K562 (cell line): ENCODE measurements at places on chromosomes 4 and X.

DNA sequence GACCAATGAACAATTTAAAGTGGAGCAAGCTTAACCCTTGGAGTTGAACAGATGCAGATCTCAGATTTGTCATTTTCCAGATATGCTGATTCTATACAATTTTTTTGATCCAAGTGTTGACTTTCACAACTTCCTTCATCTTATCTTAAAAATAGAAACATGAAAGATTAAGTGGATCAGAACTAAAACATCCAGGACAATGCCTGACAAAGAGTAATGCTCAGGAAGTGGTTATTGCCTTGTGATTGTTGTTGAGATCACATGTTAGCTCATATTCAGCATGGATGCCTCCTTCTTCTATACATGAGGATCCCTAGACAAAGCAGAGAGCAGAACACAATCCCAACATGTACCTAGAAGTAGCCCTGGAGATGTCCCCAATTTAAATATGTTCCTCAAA lies 160.9 kb downstream of the PPARGC1A start:
- DNase-seq = no peak

DNA sequence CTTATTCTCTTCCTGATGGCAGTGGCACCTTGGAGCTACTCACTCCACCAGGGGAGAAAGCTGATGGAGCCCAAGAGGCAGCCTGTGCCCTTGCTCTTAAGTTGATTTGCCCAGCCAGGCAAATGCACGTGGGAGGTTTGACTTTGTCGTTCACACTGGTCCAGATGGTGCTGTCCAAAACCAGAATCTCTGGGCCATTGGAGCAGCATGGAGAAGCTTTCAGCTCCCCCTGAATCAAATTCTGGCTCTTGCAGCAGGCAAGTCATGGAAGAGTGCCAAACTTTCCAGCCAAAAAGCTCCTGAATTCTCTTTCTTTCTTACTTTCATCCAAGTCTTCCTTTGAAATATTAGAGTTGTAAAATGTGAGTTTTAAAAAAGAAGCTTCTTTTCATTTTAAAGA lies 970.4 kb downstream of the RPA4 start:
- DNase-seq = no peak

DNA sequence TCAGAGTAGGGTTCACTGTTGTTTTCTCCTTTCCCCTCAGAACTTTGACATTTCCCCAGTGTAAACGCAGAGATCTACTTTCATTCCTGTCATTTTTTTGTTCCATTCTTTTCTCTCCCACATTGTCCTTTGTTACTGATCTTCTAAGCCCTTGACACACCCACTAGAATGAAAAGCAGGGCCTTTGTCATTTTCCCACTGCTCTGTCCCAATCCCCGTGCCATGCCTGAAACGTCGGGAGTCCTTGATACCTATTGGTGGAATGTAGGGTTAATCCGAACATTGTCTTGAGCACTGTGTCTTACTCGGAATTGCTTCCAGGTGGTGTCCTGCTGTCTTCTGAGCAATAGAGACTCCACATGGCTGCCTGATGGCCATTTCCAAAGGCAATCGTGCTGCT lies 887.1 kb upstream of the FRG1 start:
- no peak for DNase-seq

DNA sequence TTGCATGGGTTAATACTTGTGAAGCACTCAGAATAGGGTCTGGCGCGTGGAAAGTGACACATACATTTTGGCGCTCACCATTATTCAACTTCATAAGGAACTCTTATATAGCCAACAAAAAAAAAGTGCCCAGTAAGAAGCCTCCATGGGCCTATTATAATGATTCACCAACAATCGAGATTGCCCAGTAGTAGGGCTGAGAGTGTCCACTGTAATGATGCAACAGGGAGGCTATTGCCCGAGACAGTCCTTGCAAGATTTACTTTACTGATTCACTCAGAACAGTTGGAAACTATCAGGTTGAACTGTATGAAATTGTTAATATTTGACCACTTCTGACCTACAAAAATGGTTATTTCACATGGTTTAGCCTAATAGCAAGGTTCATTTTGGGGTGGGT lies 86.0 kb downstream of the PJA1 start:
- no peak for DNase-seq

DNA sequence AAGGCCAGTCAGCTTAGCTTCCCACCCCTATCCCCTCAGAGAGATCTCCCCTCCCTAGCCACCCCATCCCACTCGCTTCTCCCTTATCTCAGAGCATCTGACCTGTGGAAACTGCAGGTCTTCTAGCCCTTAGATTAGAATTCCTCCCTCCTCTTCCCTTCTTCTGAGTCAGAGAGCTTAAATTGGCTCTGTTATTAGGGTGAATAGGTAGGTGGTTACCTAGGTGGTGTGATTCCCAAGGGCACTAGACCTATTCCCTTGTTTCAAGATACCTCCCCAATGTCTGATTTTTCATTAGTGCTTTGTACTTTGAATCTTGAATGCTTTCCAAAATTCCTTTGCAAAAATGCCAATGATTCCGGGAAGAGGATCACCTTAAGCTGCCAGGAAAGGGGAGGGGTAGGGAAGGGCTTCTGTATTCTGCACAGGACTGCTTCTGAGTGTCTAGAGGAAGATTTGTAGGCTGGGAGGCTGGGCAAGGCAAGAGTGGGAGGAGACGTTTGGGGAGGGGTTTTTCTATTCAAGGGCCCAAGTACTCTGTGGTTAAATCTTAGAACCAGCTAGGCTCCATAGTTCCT lies 24.5 kb upstream of the MSN start:
- no peak for DNase-seq

- no peak for DNase-seq
These were observed 27.0 kb downstream of the ENPP6 start for GRCh38 chr4:184190711-184191110.

- DNase-seq = no peak
These were observed 13.6 kb downstream of the ELOVL6 start for GRCh38 chr4:110184791-110185155.

- DNase-seq = no peak
These were observed 72.6 kb downstream of the GC start for GRCh38 chr4:71711044-71711984.

GRCh38 chrX:47129899-47130358 lies 14.6 kb downstream of the NDUFB11 start:
- DNase-seq = no peak

DNA sequence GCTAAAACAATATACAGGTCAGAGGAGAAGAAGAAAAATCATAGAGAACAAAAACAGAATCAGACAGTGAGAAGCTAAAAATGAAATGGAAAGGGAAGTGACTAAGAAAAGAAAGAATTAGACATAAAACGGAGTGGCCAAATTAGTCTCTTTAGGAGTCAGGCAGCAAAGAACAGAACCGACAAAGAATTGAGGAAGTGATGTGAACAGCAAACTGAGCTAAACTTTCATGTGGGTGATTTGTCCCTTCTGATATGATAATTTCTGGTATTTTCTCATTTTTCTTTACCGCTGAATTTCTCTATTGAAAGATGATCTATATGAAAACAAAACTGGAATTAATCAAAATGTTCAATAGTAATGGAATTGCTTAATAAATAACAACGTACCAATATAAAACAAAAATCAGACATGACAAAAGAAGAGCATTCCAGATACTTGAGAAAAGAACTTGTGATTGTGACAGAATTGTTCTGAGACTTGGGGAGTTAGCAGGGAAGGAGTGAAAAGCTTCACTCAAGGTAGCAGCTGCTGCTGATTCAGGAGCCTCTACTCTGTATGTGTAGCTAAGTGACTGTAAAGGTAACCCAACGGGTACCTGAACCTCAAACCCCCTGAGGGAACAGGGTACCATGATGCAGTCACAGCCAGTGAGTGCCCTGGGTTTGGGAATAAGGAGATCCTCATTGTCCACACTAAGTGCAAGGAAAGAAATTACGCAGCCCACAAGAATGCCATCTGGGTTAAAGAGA lies 8.8 kb downstream of the TAPT1 start:
- no peak for DNase-seq

DNA sequence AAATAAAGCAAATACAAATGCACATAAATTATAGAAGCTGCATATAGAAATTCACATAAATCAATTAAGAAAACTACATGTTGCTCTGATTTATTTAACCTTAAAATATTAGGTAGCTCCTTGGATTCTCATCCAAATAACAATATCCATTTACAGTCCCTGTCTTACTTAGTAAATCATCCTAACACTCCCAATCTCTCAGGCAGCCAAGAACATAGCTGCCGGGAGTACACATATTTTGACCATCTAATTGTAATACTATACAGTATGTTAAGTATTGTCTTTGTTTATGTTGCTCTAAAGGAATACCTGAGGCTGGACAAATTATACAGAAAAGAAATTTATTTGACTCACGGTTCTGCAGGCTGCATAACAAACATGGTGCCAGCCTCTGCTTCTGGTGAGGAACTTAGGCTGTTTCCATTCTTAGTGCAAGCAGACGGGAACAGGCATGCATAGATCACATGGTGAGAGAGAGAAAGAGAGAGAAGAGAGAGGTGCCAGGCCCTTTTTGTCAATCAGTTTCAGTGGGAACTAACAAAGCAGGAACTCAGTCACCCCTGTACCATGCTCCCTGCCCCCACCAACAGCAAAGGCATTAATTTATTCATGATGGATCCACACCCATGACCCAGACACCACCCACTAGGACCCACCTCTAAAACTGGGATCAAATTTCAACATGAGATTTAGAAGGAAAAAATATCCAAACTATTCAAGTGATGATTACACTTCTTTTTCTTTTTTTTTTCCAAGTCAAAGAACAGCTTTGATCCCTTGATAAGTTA lies 614.8 kb upstream of the TECRL start:
- DNase-seq = no peak

DNA sequence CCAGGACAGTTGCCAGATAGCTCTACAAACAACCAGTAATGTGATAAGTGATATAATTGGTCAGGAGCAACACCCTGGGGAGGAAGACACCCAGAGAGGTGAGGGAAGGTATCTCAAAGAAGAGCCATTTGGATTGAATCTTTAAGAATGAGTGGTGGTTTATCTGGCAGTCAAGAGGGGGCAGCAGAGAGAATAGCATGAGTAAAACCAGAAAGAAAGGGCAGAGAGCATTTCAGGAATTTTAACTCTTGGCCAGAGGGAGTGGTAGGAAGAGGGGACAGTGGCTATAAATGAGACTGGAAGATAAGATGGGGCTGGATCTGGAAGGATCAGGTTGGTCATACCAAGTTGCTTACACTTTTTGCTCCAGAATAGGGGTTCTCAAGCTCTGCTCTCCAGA lies 5.9 kb upstream of the SEPTIN6 start:
- peak; percentile 56 for DNase-seq

GRCh38 chrX:100995469-100995868 lies 26.0 kb downstream of the ARL13A start:
- DNase-seq = peak; percentile 7

DNA sequence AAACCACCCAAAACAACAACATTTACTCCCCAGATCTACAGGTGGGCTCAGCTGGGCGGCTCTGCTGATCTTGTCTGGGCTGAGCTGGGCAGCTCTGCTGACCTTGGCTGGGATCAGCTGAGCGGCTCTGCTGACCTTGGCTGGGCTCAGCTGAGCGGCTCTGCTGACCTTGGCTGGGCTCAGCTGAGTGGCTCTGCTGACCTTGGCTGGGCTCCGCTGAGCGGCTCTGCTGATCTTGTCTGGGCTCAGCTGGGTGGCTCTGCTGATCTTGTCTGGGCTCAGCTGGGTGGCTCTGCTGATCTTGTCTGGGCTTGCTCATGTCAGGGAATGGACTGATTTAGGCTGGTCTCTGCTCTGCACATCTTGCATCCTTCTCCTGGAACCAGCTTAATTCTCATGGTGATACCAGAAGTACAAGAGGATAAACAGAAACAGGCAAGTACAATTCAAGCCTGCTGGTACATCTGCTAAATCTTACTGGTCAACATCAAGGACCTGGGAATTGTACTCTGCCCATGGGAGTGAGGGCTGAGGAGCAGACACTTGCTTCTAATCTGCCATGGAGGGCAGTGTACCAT lies 248.5 kb upstream of the PSAPL1 start:
- no peak for DNase-seq

DNA sequence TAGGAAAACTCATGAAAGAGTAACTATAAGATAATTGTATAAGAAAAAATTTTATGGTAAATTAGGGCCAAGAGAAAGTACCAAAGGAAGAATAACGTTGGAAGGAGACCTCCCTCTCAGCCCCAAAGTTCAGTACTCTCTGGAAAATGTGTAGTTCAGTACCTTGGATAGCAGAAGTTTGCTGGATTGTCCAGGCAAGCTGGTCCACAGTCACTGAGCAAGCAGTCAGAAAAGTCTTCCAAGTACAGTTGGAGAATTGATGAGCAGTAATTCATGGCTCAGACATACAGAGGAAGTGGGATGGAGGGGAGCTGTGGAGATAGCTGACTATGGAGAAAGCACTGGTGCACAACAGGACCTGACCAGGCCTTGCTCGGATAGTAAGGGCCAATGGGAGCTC lies 598.2 kb upstream of the NDST4 start:
- no peak for DNase-seq

DNA sequence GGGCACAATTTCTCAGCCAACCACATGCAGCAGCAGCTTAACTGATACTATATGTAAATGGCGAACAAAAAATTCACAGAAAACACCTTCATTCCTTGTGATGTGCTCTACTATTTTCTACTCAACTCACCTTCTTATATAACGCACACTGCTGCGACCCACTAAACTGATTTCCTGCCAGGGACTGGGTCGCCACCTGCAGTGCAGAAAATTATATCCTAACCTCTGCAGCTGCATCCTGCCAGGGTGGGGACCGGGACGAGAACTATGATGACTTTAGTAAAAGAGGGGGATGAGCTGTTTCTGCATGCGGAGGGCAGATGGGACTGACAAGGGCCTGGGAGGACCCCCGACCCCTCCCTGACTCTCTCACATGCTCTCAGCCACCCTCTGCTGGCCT lies 27.4 kb downstream of the ABLIM2 start:
- DNase-seq = no peak

DNA sequence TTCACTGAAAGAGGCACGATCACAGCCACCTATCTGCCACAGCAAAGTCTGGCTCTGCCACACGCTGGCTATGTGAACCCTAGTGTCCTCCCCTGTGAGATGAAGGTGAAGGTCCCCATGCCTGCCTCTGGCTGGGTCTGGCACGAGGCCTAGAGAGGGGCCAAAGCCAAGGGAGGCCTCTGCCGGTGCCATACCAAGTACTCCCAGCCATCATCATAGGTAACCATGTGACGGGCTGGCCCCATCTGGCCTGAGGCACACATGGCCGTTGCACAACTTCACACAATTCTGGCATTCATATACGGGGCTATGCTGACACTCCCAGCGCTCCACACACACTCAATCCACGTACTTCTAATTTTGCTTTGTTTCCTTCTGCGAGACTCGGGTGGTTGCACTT lies 15.3 kb downstream of the NOP14 start:
- DNase-seq = no peak

- DNase-seq = peak; percentile 57
These were observed 33.7 kb upstream of the FGF13 start for GRCh38 chrX:138745196-138745595.
